Lower lobe of right lung (tissue), 2 donors: ENCODE measurements at places on chromosomes 2 and 18.

DNA sequence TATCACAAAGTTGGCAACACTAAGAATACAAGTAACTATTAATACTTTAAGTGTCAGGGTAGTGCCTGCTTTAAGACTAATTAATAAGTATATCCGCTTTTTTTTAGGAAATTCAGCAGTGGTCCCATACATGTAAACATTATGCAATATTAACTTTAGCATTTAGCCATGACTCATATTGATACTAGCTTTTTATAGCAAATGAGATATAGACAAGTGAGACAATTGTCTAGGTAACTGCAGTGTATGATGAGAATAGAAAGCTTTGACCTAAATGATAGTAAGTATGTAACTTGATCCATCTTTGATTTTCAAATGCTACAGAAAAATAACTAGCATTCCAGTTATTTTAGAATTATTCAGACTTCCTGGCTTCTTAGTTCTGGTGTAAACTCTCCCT, 27.4 kb upstream of the VRK2 start:
- no peak for DNase-seq

DNA sequence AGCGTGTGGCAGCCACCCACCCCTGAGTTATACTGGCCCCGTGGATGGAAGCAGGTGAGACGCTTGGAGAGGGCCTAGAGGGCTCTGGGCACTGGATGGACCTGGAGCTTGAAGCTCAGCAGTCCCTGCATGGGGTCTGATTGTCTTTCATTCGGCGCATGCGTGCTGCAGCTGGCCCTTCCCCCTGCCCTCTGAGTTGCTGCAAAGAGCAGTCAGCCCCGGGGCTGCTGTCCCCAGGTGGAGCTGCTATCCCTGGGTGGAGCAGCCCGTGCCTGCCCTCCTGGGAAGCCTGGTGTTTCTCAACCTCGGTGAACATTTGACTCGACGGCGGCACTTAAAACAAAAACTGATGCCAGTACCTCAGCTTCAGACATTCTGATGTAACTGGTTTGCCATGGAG, 29.6 kb downstream of the IGFBP5 start:
- DNase-seq, result no peak

GRCh38 chr2:231621051-231621879, 28.6 kb downstream of the TEX44 start:
- DNase-seq, result peak; percentile 59

- DNase-seq, result no peak
Measured at GRCh38 chr2:23662466-23662865, 264.5 kb downstream of the ATAD2B start.

DNA sequence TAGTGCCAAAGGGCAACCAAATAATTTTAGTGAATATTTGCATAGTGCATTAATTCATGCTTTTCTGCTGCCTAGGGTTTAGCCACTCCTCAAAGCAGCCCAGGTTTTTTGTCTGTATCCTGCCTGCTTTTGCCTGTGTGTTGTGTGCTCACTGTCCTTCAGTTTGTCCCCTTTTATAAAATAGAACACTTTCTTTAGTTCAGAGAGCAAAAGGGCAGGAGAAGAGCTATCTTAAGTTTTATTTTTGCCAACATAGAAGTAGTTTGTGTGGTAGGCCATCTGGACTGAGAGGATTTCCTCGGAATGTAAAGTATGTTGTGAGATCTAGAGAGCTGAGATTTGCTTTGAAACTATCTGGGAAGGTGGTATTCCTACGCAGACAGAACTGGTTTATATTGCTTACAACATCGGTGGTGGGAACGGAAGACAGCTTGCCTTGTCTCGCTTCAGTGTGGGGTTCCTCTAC, 64.9 kb downstream of the EML4 start:
- no peak for DNase-seq

DNA sequence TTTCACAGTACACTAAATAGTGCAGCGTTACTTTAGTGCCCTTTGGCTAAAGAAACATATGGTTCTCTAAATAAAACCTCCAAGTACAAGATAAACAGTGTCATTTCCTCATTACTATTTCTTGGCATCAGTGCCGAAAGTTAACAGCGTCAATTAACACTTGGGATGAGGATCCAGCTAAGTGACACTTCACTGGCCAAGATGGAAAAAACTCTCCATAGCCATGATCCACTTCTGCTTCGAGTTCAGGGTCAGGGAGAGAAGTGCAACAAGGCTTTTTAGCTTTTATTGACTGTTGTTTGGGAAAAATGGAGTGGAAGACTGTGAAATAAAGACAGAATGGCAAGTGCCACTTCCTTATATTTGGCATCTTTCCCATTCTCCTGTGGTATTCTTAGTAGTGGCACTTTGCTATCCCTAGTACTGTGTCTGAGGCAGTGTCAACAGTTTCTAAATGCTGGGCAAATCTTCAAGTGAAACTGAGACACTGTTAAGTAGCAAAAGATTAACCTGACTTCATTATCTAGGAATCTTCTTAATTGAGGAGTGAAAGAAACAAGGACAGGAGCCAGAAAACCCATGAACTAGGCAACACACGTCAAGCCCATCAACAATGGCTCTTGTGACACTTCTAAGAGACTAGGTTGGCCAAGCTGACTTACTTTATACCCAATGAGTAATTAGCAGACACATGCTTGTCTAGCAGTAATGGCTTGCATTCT, 222.5 kb upstream of the SESTD1 start:
- no peak for DNase-seq

DNA sequence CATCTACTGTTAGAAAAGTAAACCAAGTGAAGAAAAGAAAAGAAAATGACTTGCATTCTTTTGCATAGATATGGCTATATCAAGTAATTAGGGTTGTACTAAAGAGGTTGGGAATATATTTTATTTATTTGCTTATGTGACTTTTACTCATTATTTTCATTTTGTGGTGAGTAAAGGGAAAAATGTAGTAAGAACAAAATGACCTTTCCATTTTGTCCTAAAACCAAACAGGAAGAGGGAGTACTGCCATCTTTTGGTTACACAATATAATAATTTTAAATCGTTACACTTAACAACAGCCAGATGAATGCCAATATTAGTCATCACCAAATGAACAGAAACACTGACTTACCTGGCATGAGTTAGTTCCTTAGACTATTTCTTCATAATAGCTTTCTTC, 47.3 kb upstream of the NDUFV2 start:
- no peak for DNase-seq

DNA sequence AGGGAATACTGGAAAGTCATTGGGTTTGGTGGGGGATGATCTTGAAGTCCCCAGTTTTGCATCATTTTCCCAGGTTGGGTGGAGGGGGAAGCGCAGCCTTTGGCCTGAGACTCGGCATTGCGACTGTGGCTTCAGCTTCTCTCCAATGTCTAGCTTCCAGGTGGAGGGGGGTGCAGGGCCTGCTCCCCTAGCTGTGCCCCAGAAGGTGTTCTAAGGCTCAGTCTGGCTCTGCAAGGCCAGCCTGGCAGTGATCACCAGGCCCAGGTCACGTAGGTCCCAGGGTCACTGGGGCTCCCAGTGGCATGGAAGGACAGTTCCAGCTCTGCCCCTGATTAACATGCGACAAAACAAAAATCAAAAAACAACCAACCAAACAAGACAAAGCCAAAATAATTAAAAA, 56.9 kb upstream of the HAAO start:
- no peak for DNase-seq

DNA sequence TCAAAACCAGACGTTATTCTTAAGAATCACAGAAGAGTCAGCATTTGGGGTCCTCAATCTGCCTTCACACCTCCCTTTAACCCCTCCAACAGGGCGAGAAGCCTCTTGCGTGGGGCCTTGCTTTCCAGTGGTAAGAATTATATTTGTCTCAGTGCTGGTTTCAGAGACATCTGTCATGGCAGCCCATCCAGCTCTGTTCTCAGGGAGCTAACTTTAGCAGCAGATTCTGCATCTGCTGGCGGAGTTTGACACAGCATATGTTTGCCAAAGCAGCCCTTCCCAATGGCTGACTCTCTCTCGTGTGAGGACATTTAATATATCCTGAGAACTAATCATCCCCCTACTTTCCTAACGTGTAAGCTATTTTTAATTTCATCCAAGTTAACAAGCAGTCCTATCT, 91.5 kb upstream of the BCL11A start:
- DNase-seq, result no peak

DNA sequence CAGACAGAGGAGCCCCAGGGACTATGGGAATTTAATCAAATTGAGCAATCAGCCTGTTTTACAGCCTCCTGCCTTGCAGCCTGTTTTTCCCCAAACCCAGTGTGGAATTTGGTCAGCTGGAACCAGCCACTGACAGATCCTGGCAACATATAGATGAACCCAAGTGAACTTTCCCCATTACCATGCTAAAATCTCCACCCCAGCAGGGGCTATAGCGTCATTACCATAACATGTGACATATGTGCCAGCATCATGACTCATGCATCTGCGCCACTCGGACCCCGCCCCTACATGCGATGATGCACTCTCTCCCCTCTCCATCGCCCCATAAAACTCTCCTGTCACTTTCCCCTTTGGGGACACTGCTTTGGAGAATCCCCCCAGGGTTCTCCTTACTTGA, 17.3 kb upstream of the FEZ2 start:
- no peak for DNase-seq

DNA sequence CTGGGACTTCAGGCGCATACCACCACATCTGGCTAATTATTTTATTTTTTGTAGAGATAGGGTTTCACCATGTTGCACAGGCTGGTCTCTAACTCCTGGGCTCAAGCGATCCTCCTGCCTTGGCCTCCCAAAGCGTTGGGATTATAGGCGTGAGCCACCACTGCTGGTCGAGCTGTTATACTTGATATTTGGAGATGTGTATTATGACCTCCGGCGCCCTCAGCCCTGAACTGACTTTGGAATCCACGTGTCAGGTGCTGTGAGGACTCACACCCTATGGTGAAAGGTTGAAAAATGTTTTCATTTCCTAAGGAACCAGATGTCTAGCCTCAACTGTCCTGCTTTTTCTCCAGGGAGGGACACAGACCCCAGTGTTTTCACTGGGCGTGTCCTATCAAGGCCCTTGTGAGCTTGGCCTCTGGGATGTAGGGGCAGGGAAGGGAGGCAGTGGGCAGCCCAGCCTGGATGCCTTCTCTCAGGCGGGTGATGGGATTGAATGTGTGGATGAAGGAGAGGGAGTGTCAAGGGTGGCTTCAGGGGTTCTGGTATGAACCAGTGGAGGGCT, 56.4 kb upstream of the HAAO start:
- no peak for DNase-seq

- no peak for DNase-seq
Measured at GRCh38 chr2:240136671-240137292, 677 bp upstream of the COPS9 start.

- DNase-seq, result no peak
Measured at GRCh38 chr2:149885946-149886345, 298.4 kb upstream of the MMADHC start.

DNA sequence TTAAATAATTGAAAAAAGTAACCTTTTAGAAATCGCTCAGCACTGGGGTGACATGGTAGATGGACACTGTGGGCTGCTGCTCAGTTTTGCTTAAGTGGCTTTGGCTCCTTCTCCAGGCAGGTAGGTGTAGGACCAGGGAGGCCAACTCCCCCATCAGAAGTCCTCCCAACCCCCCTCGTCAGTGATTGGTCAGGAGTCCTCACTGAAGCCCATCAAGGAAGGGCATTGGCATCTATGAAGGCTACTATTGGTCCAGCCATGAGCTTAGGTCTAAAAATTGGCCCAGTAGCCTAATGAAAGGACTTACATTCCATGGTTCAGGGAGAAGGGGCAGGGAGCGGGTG, 34.7 kb downstream of the ST3GAL5 start:
- DNase-seq, result no peak

DNA sequence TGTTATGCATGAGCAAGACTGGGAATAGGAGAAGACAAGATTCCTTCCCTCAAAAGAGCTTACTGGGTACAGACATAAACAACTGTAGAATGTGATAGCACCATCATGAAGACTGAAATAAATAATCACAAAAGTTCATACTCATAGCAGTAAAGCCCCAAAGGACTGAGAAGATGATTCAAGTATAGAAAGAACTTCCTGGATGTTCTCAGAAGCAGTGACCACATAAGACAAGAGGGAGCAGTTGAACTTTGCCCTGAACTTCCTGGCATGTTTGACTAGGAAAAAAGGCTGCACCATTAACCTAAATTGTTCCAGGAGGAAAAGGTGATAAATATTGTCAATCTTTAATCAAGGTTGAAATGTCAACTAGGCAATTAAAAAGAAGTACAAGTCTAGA, 57.8 kb upstream of the CCDC141 start:
- DNase-seq, result no peak

DNA sequence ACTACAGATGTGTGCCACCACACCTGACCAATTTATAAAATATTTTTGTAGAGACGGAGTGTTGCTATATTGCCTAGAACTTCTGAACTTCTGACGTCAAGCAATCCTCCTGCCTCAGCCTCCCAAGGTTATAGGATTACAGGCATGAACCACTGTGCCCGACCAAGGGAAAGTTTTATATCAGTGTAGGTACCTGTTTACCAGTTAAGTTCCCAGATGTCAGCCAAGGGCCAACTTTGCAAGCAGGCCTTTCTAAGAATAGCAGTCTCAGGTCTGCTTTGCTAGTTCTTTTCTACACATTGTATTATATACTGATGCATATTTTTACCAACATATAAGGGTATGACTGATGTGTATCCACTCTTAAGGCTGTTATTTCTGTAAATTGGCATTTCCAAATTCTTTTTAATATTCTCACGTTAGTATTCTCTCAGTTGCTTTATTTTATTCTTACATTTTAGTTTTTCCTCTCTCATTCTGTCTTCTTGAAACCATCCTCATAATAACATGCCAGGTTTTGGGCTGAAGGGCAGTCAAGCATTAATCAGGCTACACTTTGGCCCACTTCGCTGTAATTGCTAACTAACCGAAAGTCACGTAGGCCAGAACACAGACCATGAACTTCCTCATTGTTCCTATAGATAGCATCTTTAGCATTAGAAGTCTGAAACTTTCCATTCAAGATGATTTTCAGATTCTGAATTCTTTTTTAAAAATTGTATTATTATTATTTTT, 25.0 kb upstream of the CXXC1 start:
- DNase-seq, result no peak

DNA sequence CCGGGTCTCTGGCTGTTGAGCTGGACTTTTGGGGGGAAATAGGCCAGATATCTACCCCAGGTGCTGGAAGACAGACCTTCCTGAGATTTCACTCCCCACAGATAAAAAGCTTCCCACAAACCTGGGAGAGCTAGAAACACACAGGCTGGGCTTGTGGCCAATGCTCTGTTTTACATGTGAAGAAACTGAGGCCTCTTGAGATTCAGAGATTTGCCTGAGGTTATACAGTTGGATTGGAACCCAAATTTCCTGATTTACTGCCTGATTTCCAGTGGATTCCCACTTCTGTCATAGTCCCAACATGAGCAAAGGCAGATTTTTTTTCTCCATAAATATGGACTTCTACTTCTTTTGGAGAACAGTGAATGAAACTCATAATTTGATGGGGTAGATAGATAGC, 360.2 kb downstream of the SETBP1 start:
- no peak for DNase-seq

GRCh38 chr2:225002656-225003045, 39.6 kb downstream of the DOCK10 start:
- no peak for DNase-seq

- no peak for DNase-seq
Measured at GRCh38 chr2:211730215-211730614, 808.4 kb downstream of the ERBB4 start.
